ENCODE measurements at places on chromosomes 2 and 18.

DNA sequence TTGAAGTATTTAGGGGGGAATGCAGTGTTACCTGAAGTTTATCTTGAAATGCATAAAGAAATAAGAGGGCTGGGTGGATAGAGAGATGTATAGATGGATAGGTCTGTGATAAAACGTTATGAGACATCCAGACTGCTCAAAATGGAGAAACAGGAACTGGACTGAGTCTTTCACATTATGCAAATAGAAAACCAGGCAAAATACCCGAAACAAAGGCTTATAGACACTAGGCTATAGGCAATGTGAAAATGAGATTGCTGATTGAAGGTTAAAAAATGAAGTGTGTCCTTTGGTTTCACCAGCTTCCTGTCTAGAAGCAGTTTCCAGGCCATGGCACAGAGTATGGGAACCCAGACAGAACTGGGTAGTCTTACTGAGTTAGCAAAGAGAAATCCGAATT is 24.9 kb upstream of the SLC3A1 start:
- no peak for DNase-seq

DNA sequence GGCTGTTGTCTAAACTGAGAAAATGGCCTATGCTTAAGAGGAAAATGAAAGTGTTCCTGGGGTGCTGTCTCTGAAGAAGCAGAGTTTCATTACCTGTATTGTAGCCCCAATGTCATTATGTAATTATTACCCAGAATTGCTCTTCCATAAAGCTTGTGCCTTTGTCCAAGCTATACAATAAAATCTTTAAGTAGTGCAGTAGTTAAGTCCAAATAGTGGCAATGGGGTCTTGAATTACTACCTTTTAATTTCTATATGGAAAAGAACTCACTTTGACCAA is 13.8 kb upstream of the ALLC start:
- DNase-seq = no peak

GRCh38 chr2:65313126-65313953 is 85.7 kb downstream of the ACTR2 start:
- DNase-seq = no peak

- no peak for DNase-seq
Observed at GRCh38 chr2:138763971-138764370, 16.2 kb downstream of the NXPH2 start.

- no peak for DNase-seq
Observed at GRCh38 chr2:197080578-197081216, 154.2 kb upstream of the PGAP1 start.

- DNase-seq = peak; percentile 71
Observed at GRCh38 chr2:42663106-42663780, 94.8 kb downstream of the MTA3 start.

GRCh38 chr2:162126527-162126926 is 25.5 kb downstream of the GCG start:
- DNase-seq = no peak

DNA sequence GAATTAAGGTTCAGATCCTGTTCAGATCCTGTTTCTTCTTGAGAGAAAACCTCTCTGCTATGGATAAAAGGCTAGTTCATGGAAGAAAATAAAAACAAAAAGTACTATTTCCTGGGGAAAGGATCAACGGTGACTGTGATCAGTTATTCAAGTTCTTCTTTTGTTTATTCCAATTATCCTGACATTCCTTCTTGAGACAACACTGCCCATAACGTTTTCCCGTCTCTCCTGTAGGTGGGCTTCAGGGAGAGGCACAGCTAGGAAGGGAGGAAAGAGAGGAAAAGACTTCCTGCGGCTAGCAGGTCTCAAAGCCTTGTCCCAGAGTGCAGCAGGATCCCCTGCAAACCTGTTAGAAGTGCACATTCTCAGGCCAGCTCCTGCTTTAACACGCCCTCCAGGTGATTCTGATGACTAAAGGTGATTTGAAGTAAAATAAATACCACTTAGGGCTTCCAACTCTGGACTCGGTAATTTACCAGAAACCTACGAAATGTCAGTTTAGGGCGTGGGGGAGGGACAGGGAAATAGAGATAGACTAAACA is 4.5 kb upstream of the FHL2 start:
- DNase-seq = no peak

- DNase-seq = peak; percentile 21
Observed at GRCh38 chr18:49206717-49207116, 253.7 kb downstream of the DYM start.

DNA sequence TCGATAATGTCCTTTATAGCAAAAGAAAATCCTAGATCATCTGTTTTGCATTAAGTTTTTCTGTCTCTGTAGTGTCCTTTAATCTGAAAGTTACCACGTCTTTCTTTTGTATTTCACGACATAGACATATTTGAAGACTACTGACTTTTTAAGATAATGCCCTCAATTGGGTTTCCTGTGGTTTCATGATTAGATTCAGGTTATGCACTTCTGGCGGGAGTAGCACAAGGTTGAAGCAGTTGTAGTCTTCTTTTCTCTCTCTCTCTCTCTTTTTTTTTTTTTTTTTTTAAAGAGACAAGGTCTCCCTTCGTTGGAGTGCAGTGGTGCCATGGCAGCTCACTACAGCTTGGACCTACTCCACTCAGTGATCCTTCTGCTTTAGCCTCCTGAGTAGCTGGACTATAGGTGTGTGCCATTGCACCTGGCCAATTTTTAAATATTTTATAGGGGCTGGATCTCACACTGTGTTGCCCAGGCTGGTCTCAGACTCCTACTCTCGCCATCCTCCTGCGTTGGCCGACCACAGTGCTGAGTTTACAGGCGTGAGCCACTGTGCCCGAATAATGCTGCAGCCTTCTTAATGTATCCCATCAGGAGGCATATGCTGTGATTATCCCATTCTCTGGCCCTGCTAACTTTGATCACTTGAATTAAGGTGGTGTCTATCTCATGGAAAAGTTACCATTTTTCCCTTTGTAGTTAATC is 3.9 kb downstream of the INPP4A start:
- no peak for DNase-seq

- DNase-seq = no peak
Observed at GRCh38 chr2:18425210-18425703, 135.2 kb downstream of the RDH14 start.

- peak; percentile 16 for DNase-seq
Observed at GRCh38 chr2:226581661-226582060, 218.0 kb downstream of the IRS1 start.

DNA sequence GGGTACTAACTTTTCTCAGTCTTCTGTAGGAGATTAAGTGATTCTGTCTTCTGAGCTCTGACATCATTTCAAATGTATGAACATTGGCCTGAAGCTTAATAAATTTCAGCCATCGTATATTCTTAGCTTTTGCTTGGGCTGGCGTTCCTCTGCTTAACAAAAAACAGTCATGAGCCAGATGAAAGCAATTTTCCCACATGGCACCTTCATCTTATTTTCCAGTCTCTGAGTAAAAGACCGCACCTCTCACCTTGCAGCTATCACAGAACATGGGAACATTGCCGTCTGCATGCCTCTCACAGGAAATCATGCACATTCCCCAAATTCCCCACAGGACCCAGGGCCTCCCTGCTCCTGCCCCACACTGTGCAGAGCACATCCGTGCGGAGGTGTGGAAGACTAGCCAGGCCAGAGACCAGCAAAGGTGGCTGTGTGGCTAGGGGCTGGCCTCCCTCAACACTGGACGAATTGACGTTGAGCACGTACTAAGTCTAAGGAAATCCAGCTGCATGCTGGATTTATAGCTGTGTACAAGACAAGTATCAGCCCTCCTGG is 531.8 kb upstream of the ID2 start:
- peak; percentile 52 for DNase-seq

- DNase-seq = no peak
Observed at GRCh38 chr2:75458201-75458600, 102.5 kb downstream of the EVA1A start.

DNA sequence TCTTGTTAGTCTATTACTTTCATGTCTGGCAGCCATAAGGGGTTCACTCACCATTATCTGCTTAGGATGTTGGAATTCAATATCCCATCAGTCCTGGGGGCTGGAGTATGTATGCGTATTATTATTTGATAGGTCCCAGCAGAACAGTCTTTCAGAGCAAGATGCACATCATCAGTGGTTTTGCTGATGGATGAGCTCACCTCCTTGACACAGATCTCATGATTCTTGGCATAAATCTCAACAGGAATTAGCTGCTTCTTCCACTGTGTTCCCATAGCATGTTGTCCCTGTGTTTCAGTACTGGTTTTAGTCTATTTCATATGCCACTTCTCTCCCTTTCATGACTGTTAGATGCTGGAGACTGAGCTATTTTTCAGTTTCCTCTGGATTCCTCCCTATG is 442.5 kb downstream of the ARHGAP15 start:
- no peak for DNase-seq

DNA sequence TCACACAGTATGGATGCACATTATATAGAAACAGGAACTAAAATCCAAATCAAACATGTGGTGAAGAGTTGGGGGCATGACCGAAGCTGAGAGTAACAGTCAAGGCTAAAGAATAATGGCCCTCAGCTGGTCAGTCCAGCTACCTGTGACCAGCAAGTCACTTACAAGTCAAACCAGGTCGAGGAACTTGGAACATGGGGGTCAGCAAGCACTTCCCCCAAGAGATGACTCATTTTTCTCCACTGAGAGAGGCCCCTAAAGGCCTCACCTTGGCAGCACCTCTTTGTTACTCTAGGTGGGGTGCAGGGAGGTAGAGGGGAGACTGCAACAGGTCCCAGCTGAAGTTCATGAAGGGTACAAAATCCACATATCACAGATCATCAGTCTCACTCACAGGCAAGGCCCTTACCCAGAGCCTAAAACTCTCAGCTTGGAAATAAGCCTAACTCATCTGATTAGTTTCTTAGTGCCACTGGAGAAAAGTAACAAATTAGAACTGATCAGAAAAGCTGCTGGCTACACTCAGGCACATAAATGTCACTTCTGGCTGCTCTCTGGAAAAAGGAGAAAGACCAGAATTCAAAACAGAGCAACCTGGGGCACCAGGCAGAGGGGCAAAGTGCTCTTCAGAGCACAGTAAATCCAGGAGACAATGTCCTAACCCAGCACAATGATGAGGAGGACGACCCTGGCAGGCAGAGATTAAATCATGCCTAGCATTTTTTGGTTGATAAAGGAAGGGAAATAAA is 4.0 kb downstream of the SDC1 start:
- DNase-seq = peak; percentile 8

DNA sequence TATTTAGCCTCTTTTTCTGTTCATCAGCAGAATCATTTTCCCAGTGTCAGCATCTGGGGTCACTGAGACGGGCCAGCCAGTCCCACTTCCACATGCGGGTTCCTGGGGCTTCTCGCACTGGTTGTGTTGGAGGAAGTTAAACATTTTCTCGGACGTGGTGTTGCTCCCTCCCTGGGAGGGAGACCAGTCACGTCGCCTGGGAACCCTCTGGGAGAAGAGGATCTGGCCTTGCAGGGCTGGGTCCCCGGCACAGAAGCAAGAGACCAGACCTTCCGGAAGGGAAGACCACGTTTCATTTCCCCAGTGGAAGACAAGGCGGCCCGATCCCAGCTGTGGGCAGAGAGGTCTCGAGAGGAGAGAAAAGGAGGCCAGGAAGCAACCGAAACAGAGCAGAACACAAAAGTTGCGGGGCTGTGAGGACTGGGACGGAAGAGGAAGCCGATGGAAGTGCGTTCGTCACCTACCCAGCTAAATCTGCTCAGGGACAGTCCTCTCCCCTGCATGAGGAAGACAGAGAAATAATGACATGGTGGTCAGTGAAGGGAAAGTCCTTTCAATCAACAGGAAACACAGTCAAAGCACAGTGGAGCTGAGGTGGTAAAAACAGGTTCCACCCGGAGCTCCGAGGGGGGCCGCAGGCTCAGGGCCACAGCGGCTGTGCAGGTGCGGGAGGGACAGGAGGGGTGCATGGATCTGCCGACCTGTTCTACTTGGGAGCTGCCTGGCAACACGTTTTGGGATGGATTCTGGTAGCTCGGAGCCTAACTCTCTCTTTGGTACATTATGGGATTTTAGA is 144.4 kb downstream of the MBP start:
- no peak for DNase-seq

DNA sequence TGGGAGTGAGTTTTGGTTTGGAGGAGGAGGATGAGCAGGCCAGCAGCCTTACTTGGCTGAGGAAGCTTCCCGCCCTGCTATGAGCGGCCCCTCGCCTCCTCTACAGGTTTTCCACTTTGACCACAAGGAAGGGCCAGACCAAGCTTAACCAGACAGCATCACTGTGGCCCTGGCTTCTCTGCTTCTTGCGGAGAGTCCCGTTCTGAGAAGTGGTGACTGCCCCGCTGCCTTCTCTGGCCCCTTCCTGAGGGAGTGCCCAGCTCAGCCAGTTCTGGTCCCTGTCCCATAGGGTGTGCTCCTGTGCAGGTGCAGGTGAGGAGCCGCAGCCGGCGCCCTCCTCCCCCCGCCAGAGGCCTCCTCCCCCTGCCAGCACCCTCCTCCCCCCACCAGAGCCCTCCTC is 101.0 kb downstream of the FAM210A start:
- DNase-seq = no peak

DNA sequence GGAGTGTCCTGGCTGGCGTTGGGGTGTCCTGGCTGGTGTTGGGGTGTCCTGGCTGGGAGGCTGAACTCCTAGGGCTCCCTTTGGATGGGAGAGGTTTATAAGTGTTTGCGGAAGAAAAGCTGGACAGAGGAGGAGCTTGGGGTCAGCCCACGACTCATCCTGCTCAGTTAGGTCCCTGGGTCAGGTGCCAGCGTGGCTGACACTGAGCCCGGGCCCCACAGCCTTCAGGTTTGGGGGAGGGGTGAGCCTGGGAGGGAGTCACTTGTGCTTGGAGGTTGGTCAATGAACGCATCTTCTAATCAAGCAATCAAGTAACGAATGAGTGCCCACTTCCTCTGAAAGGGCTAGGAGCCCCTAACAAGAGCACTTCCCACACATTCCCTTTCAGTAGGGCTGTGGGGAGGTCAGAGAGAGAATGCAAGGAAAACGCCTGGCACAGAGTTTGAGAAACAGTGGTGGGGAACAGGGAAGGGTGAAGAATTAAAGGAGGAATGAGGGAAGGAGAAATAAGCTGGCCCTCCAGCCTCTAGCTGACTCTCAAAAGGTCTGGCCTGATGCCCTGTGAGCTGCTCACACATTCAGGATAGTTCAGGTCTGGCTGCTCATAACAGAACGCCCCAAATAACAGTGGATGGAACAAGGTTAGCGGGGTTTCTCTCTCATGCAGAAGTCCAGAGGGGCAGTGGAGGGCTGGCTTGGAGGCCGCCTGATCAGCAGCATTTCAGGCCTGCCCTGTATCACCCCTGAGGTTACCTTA is 670 bp downstream of the KCNIP3 start:
- DNase-seq = no peak

DNA sequence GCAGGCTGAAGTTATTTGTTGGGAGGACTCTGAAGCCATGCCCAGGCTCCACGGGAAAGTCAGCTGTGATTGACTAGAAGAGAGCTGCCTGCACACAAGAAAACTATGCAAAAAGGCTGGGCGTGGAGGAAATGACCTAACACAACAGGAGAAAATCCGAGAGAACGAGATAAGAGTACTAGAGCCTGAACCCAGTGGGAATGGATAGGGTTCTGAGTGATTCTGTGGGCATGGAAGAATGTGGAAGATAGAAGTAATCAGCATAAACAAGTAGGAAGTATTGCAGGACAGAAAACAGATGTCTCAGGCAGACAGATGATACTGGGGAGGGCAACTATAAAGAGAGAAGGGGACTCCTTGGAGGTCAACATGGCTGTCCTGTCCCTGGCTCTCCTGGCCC is 12.1 kb upstream of the COPS8 start:
- DNase-seq = peak; percentile 78

- no peak for DNase-seq
Observed at GRCh38 chr18:55136864-55137263, 177.6 kb upstream of the CCDC68 start.
